ENCODE measurements at places on chromosomes 4 and X.
A peak's percentile ranks its signal among the peaks of the same experiment; 100 is the strongest.

GRCh38 chrX:151697522-151697921 lies 2.3 kb downstream of the PRRG3 start:
- peak; percentile 88 for DNase-seq

DNA sequence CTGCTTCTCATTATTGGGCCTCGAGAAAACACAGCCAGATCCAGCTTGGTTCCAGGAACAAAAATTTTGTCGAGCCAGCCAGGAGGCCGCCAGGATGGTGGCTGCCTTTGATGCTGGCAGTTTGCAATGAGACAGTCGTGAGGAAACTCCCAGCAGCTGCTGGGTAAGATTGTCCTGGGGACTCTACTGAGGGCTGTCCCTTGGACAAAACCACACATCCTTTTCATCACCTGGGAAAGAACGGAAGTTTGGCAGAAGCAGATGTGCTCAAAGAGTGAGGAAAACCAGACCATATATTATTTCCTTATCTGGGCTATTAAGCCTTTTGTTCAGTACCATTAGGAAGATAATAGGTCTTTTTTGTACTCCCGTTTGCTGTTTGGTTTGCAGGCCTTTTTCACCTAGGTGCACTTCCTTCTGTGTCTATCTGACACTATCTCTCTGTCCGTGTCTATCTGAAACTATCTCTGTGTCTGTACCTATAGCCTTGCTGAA lies 13.4 kb upstream of the PAPSS1 start:
- DNase-seq = no peak

DNA sequence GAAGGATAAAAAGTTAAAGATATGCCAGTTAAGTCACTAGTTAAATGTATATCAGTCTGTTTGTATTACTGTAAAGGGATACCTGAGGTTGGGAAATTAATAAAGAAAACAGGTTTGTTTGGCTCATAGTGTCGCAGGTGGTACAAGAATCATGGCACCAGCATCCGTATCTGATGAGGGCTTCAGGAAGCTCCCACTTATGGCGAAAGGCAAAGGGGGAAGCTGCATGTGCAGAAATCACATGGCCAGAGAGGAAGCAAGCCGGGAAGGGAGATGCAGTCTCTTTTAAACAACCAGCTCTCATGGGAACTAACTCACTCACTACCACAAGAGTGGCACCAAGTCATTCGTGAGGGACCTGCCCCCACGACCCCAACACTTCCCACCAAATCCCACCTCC lies 91.9 kb upstream of the SH3RF1 start:
- DNase-seq = no peak

DNA sequence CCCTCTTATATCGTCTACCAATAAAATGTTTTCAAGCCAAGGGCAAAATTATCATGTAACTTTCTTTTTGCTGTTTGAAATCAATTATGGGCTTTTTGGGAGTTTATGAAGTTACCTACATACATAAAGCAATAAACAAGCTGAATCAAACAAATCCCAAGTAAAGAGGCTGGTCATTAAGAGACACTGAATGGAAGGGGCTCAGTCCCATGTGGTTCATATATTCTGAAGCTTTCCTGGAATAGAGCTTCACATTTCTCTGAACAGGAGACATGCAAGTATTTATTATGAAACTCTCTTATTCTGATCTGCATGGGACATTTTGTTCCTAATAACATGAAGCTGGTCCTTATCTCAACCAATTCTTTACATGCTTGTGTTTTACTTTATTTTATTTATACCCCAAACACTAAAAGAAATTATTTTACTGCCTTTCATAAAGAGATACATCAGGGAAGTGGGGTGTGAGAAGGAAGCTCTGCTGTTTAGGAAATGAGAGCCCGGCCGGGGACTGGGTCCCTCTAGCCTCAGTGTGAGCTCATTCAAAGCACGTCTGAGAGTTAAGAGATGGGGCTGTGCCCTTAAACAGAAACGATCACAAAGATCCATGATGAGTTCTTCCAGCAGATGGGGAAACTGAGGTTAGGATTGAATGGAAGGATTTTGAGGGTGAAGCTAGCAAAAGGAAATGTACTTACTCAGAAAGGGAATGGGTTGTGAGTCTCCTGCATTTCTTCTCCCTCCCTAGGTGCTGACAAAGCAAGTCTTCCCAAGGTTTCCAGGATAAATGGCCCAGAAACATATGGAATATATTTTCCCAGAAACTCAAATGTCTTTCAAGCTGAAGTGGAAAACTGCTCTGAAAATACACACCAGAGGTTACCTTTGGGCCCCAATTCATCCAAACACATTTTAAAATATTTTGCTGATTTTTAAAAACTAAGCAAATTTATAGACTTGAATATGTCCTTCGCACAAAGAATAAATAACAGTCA lies 93.1 kb upstream of the LNX1 start:
- DNase-seq = no peak

- peak; percentile 72 for DNase-seq
These were observed 33.4 kb upstream of the RBM47 start for GRCh38 chr4:40662962-40663604.

DNA sequence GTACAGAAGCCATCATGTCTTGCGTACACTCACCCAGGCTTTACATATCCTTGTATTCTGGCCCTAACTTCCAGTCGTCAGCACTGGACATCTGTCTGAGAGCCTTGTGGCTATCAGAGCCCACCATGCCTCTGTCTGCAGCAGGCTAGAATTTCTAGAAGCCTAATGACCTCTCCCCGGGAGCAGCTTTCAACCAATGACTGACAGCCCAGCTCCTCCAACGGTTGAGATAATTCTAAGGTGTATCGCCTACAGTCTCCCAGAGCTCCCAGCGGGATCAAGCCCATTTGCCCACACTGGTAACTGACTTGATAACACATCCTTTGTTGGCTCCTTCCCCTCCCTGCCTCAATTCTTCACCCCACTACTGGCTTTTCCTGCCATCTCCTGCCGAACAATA lies 562.8 kb downstream of the BCOR start:
- DNase-seq = no peak

DNA sequence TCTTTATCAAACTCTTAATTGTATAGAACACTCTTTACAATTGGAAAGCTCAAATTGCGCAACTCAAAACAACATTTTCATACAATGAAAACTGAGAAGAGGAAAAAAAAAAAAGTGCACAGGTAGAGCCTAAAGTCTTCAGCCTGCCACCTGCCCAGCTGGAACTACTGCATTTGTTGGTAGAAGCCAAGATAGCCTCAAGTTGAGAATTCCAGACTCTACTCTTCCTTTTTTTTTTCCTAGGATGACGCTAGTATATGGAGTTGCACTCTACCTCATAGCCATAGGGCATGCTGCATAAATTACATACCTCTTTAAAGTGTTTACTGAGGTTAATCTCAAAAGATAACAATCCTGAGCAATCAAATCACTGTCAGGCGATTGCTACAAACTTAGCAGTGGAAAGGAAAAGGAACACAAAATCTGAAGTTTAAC lies 13.6 kb downstream of the ABCG2 start:
- no peak for DNase-seq

GRCh38 chr4:122293374-122294365 lies 85.1 kb upstream of the ADAD1 start:
- peak; percentile 37 for DNase-seq

DNA sequence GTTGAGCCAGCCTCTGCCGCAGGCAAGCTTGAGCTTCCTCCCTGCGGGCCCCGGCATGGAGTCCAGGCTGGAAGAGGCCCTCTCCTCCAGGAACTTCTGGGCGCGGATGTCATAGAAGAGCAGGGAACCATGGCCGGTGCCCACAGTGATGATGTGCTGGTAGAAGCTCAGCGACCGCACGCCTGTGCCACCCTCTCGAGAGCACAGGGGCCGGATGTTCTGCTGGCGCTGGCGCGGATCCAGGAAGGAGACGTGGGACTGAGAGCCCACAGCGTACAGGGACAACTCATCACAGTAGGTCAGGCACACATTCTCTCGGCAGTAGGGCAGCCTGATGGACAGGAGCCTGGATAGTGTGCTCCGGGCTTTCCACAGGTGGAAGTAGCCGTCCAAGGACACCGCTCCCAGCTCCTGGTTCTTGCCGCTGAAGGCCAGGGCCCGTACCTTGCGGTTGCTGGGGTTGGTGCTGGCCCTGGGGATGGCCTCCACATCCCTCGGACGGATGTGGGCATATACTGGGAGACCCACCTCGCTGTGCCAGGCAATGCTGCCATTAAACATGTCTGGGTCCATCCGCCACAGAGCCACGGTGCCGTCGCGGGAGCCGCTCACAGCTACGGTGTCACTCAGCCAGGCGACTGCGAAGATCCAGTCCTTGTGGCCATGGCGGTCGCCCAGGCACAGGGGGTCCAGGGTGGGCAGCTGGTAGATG lies 1.2 kb downstream of the DCAF12L2 start:
- no peak for DNase-seq

GRCh38 chrX:18983666-18984380 lies at the start of gene PHKA2:
TSS of gene PHKA2 (minus strand) at chrX:18984114. CDS start at chrX:18983932, 182 bp downstream.
- DNase-seq = no peak

- no peak for DNase-seq
These were observed 848.6 kb upstream of the PABPC4L start for GRCh38 chr4:135050086-135050717.

GRCh38 chrX:53269536-53270107 lies 11.8 kb downstream of the IQSEC2 start:
- DNase-seq = no peak

DNA sequence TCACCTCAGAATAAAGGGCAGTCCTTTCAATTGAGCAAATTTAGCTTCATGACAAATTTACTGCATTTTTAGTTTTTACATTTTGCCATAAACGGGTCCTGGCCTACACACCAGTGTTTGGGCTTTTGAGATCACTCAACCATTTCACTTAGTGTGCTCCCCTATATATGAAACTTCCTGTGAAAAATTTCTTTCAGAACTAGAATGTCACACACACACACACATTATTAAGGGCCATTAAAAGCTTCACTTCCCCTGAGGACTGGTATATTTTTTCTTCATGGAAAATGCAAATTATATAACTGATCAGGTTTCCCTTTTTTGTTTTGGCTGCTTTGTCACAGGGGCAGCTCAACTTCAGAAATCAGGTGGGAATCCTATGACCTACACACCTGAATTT lies 206.5 kb downstream of the ENOX2 start:
- no peak for DNase-seq

GRCh38 chr4:36208893-36209473 lies 35.3 kb downstream of the ARAP2 start:
- no peak for DNase-seq

GRCh38 chr4:94032754-94033153 lies 174.9 kb upstream of the SMARCAD1 start:
- no peak for DNase-seq

Measured in fibroblast of the aortic adventitia (primary cell).